Left renal cortex interstitium (tissue), 4 donors: ENCODE measurements at places on chromosomes 16 and 17.

- no peak for DNase-seq
Measured at GRCh38 chr16:50531359-50531758, 16.8 kb upstream of the NKD1 start.

DNA sequence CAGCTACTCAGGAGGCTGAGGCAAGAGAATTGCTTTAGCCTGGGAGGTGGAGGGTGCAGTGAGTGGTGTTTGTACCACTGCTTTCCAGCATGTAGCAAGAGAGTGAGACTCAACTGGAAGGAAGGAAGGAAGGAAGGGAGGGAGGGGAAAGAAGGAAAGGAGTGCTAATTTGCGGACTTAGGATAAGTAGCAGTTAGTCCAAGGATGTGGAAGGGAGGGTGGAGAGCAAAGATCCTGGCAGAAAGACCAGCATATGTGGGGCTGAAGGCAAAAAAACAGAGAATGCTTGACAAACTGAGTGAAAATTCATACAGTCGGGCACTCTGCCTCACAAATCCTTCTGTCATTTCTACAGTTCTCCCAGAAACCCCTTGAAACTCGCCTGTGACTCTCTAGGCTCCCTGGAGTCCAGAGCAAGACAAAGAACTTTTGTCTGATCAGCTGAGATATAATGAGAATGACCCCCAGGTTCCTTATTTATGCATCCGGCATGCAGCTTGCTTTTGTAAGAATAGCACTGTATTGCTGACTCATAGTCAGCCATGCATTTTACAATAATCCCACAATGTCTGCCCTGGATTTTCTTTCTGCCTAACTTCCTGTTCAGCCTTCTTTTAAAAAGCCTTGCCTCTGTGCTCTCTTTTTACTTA is 31.5 kb downstream of the CDK5RAP3 start:
- DNase-seq = no peak

DNA sequence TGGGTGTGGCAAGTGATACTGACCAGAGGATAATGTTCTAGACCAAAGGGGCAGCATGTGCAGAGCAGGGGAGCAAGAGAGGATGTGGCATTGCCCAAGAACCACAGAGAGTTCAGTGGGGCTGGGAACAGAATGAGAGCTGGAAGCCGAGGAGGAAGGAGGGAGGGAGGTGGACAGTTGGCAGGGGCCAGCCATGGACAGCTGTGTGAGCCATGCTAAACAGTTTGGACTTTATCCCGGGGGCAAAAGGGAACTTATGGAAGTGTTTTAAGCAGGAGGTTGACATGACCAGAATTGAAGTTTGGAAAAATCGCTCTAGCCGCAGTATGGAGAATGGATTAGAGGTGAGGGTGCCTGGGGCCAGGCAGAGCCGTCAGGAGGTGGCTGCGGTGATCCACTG is 29.4 kb upstream of the TMEM132E start:
- no peak for DNase-seq

DNA sequence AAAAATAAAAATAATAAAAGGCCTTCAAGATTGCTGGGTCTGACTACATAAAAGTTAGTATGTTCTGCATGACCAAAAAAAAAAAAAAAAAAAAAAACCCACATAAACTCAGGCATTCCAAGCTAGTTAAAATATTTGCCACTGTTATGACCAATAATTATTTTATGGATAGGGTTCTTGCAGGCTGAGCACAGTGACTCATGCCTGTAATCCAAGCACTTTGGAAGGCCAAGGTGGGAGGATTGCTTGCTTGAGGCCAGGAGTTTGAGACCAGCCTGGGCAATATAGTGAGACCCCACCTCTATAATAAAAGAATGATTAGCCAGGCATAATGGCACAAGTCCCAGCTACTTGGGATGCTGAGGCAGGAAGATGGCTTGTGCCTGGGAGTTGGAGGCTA is 8.1 kb downstream of the SCNN1B start:
- DNase-seq = no peak

DNA sequence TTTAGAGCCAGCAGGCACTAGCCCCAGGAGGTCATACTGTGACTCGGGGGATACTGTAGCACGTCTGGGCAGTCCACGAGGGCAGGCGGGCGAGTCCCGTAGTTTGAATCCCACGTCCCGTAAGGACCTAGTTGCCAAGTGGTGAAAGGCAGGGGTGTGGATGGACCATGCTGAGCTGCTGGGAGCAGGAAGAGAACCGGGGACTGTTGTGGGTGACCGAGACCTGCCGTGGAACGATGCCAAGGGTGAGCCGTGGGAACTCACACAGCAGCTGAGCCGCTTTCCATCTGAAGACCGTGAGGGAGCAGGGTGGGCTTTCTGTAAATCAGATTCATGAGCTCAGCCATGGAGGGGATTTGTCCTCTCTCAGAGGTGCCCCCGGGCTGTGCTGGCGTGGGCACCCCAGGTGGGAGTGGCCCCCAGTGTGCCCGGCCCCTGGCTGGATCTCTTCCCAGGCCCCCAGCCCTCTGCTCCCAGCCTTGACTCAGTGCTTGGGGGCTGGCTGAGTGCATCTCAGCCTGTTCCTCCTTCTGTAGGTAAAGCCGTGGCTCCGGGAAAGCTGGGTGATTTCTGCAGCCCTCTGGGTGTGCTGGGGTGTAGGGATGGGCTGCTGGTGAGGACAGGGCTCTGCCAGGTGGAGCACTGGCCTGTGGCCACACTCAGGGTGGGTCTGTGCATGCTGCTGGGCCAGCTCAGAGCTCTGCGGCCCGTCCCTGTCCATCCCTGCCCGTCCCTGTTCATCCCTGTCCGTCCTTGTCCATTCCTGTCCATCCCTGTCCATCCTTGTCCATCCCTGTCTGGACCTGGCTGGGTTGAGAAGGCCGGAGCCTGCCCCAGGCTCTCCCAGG is 13.6 kb downstream of the ASPSCR1 start:
- DNase-seq = no peak

GRCh38 chr16:17381784-17382183 is 89.0 kb downstream of the XYLT1 start:
- DNase-seq = no peak

GRCh38 chr16:65125322-65125721 is 3.5 kb upstream of the CDH11 start:
- DNase-seq = no peak

DNA sequence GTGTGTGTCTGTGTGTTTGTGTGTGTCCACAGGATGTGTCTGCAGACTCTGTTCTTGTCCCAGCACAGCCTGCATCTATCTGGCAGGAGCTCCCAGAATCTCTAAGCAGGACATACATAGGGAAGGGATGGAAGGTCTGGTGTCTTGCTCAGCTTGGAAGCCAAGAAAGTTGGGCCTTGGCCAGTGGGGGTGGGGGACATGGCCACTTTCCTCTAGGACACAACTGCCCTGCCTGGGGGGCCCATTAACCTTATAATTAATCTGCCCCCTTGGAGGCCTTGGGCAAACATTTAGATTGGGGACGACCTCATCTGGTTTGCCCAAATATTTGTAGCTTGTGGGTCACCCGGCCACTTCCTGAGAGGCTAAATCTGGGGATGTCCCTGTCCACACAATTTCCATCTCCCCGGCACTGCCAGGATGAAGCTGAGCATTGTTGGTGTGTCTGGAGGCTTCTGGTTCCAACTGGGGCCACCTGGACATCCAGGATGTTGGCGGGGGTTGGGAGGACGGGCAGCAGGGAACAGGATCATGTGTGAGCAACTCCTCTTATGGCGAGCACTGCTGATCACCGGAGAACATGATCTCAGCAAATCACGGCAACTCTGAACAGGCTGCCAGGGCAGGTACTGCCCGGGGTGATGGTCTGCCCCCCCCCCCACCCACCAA is 17.2 kb upstream of the FOXF1 start:
- no peak for DNase-seq

DNA sequence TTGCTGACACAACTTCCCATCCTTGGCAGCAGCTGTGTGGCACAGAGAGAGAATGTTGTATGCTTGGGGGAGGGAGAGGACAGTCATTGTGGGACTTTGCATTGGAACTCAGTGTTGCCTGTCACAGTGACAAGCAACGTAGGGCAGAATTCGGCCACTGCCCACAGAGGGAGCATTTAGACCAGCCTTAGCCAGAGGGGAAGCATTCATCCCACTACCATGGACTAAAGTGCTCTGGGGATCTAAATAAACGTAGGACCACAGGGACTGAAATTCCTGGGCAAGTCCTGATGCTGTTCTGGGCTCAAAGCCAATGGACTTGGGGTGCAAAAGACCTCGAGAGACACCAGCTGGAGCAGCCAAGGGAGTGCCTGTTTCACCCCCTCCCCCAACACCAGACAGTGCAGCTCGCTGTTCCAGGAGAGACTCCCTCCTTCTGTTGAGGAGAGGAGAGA is 44.9 kb downstream of the ABCA8 start:
- no peak for DNase-seq

DNA sequence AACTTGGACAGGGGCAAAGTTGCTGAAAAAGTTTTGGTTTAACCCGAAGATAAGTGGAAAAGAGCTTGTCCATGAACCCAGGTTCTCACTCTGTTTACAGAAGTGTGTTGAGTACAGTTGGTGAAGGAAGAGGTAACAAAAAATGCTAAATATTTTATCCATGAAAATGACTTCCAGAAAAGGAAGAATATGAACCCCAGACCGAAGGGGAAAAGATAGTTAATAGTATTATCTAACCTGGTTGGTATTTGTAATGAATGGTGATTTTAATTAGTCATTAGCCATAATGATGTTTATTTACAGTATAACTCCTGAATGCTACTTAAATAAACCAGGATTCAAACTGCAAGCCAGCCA is 574 bp upstream of the TMEM106A start:
- no peak for DNase-seq

GRCh38 chr16:23974223-23974622 is 138.4 kb downstream of the PRKCB start:
- DNase-seq = no peak

DNA sequence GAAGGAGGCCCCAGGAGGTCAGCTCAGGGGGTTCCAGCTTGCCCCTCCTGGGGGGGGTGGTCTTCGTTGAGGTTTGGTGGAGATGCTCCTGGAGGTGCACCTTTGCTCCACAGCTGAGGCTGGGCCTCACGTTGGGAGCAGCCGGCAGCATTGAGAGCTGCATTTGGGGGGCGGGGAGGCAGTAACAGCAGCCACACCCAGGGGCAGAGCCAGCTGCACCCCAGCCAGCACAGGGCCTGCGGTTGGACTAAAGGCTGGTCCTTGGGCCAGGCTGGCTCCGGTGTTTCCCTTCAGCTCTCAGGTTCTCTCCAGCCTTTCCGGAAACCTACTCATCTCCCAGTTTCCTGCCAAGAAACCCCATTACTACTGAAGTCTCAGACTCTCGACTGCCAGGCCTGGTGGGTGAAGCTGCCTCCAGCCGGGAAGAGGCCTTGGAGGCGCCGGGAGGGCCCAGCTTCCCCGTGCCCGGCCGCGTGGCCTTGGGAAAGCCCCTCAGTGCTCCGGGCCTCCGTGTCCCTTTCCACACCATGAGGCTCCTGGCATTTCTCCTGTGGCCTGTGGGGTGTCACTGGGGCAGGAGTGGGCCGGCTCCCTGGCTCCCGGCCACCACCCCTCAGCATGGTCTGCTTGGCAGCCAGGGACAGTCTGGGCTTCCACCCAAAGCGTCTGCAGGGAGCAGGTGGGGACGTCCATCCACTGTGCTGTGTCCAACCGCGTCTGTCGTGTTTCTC is 14.0 kb upstream of the BAIAP2 start:
- DNase-seq = no peak
